ENCODE measurements at places on chromosomes 3 and 15. TPM values are rescaled to one million over a fixed set of nuclear protein-coding genes. Genes with fewer than 3 reads are reported as not detected.

Gene PLA2G4D
- total RNA-seq = not detected

Gene GTF2A2
- total RNA-seq = 99.1 TPM

Gene TNNC1
- 3,233 TPM for total RNA-seq

Gene PODXL2
- total RNA-seq = 3.0 TPM

Gene CPA3
- 4.5 TPM for total RNA-seq

Gene IL17RD
- 3.9 TPM for total RNA-seq

Gene WDR93
- not detected for total RNA-seq

Gene C2CD4A
- not detected for total RNA-seq

Gene CRYGS
- 0.94 TPM for total RNA-seq

Gene LOXL1
- total RNA-seq = 12.0 TPM

GRCh38 chr3:157508461-157508860 is 5.2 kb upstream of the VEPH1 start:
- no peak for DNase-seq

- no peak for DNase-seq
These were observed 69.5 kb downstream of the PGPEP1L start for GRCh38 chr15:98938105-98938417.

DNA sequence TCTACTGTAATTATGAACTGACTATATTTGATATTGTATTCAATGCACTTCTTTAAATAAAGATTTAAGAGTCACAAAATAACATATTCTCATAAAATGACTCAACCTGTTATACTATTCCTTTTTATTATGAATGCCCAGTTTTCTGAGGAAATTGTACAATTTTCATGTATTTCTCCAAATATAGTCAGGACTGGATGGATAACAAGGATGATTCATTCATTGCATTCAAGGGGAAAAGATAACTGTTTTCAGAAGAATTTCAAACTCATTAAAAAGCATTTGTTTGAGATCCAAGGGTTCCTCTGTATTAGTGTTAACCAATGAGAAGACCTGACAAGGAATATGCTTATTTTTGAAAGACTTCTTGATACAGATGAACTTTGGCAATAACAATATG is 163.7 kb downstream of the MEIS2 start:
- no peak for DNase-seq

DNA sequence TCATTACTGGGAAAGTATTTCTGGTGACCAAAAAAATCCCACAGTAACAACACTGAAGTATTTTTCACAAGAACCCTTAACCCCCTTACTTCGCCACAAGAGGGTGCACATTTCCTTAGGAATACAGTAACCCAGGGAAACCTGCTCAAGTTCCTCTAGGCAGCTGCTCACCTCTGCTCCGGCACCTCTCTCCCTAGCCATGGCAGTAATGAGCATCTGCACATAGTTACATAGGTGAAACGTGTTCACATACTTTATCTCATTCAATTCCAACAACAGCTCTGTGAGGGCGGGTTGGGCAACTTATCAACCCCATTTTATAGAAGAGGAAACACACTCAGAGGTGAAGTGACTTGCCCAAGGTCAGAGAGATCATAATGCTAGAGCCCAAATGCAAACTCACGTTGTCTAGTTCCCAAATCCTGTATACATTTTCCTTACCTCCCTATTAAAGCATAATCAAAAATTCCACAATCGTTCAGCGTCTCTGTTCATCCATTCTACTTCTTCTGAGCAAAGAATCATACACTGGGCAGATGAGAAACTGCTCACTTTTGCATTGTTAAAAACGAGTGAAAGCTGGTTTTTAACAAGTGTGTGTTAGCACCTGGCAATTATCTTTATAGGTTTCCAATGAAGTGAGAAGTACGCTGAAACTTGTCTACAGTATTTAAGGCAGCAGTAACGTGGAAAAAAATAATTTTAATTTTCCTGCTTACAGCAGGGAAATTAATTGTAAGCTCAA is 90.7 kb downstream of the IGF2BP2 start:
- DNase-seq = no peak

DNA sequence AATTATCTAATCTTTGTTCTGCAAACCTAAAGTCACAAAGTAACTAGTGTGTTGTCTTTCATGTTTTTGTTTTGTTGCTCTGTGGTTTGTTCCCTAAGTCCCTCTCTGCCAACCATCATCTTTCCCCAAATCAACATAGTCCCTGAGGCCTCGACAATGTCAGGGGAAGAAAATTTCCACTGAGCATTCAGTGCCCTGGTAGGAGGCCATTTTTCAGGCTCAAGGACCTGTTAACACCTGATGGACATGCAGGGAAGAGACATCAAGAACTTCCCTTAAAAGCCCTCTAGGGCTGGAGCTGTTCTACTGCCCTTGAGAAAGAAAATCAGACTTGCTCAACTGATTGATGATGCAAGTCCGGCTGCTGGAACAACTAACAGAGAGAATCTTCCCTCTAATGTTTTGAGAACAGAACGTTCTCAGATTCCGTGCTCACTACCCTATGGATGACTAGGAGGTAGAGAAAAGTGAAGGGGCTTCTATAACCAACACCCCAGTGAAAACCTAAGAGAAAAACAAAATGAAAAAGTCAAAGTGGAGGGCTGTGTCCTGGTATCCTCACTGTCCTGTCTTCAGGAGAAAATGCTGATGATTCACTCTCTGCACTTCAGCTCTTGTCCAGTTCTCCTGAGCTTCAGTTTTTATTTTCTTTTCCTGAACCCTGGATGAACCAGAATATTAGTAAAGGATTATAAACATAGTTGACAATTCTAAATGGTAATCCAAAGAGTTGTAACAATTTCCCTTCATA is 373.1 kb downstream of the FOXP1 start:
- peak; percentile 43 for DNase-seq

GRCh38 chr3:17823816-17824215 is 81.4 kb upstream of the TBC1D5 start:
- no peak for DNase-seq

GRCh38 chr3:48470286-48470685 is 23.7 kb downstream of the ATRIP start:
- no peak for DNase-seq

GRCh38 chr15:93716615-93717231 is 514.6 kb upstream of the MCTP2 start:
- DNase-seq = no peak

DNA sequence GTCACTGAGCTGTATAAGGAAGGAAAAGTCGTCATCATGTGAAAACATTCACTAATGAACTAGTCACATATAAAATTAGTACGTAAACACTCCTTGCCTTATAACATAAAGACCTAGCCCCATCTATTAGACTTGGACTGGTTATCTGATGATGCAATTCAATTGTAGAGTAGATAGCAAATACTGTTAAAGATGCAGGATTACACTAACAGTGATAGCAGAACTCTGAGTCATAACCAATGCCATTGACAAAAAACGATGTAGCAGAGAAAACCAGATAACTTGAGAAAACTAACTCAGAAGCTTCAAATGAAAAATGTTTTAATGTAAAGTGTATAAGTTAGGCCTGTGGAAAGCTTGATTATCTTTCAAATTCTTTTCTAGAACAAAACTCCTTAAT is 132.2 kb downstream of the WDR72 start:
- no peak for DNase-seq

- DNase-seq = peak; percentile 22
These were observed 310.4 kb downstream of the ERC2 start for GRCh38 chr3:56157693-56158362.

GRCh38 chr3:2476996-2477395 is 378.3 kb downstream of the CNTN4 start:
- no peak for DNase-seq

GRCh38 chr3:195802261-195802701 is 9.4 kb downstream of the MUC4 start:
- DNase-seq = no peak

DNA sequence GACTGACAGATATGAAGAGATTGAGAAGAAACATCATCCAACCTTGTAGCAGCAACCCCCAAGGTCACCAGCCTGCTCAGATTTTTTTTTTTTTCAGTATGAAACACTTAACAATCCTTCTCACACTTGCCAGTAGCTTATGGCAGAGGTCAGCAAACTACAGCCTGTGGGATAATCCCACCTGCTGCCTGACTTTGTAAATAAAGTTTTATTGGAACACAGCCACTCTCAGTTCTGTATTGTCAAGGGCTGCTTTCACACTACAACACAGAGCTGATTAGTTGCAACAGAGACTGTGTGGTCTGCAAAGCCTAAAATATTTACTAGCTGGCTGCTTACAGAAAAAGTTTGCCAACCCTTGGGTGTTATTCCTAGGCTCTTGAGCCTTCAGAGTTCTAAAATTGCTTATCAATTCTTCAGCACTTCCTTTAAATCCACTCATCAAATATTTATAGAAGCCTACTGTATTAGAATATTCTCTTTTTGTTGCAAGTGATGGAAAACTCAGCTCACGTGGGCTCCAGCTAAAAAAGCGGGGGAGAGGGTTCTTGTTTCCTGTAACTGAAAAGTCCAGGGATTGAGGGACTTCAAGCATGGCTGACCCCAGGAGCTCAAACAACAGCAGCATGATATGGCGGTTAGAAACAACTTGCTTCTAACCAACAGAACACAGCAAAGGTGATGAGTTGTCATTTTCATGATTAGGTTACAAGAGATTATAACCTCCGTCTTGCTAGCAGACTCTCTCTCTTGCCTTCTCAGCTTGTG is 246.1 kb downstream of the SHQ1 start:
- no peak for DNase-seq

GRCh38 chr3:26847680-26848079 is 225.1 kb downstream of the LRRC3B start:
- DNase-seq = no peak

DNA sequence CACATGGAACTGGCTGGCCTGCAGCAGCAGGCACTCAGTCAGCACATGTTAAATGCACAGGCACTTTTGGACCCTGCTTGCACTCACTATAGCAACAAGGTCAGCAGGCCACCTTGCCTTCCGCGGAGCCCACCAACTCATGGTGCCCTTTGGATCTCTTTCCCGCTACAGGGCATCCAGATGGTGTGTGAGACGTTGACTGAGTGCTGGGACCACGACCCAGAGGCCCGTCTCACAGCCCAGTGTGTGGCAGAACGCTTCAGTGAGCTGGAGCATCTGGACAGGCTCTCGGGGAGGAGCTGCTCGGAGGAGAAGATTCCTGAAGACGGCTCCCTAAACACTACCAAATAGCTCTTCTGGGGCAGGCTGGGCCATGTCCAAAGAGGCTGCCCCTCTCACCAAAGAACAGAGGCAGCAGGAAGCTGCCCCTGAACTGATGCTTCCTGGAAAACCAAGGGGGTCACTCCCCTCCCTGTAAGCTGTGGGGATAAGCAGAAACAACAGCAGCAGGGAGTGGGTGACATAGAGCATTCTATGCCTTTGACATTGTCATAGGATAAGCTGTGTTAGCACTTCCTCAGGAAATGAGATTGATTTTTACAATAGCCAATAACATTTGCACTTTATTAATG is 85.0 kb downstream of the TGFBR2 start:
- DNase-seq = no peak

- peak; percentile 72 for DNase-seq
These were observed 80.7 kb upstream of the ALDH1L1 start for GRCh38 chr3:126261037-126261436.

- peak; percentile 47 for DNase-seq
These were observed 74.1 kb downstream of the ARHGAP31 start for GRCh38 chr3:119368298-119368697.

- DNase-seq = no peak
These were observed 6.7 kb downstream of the CX3CR1 start for GRCh38 chr3:39273119-39273518.

- DNase-seq = no peak
These were observed 286.4 kb downstream of the TBC1D5 start for GRCh38 chr3:17456046-17456445.

DNA sequence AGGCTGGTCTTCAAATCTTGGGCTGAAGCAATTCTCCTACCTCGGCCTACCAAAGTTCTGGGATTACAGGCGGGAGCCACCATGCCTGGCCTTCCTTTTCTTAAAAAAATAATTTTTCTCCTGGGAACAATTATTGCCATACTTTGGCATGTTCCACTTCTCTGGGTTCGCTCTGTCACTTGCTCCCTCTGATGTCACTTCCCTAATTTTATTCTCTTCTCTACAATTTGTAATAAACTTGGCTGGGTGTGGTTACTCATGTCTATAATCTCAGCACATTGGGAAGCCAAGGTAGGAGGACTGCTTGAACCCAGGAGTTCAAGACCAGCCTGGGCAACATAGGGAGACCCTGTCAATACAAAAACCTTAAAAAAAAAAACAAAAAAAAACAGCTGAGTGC is 6.1 kb upstream of the IMPDH2 start:
- no peak for DNase-seq

Data from left cardiac atrium (tissue), 4 donors.